ENCODE measurements at places on chromosomes 3 and 15. TPM values are rescaled to one million over a fixed set of nuclear protein-coding genes. Genes with fewer than 3 reads are reported as not detected.

GRCh38 chr15:100997442-100997841 lies 78.3 kb downstream of the LRRK1 start:
- no peaks in the 10 kb centered on the region for H3K27me3 ChIP-seq
- no peak overlapping the region for H3K4me3 ChIP-seq
- no peaks in the 10 kb centered on the region for H3K36me3 ChIP-seq
- peak overlapping the region; percentile 71 for H3K27ac ChIP-seq

- H3K36me3 ChIP-seq, result no peaks in the 10 kb centered on the region
- DNase-seq, result peak; percentile 90
- H3K4me3 ChIP-seq, result peak overlapping the region; percentile 17
- no peaks in the 10 kb centered on the region for H3K27me3 ChIP-seq
These were observed 361.0 kb downstream of the SHQ1 start for GRCh38 chr3:72487078-72487765.

DNA sequence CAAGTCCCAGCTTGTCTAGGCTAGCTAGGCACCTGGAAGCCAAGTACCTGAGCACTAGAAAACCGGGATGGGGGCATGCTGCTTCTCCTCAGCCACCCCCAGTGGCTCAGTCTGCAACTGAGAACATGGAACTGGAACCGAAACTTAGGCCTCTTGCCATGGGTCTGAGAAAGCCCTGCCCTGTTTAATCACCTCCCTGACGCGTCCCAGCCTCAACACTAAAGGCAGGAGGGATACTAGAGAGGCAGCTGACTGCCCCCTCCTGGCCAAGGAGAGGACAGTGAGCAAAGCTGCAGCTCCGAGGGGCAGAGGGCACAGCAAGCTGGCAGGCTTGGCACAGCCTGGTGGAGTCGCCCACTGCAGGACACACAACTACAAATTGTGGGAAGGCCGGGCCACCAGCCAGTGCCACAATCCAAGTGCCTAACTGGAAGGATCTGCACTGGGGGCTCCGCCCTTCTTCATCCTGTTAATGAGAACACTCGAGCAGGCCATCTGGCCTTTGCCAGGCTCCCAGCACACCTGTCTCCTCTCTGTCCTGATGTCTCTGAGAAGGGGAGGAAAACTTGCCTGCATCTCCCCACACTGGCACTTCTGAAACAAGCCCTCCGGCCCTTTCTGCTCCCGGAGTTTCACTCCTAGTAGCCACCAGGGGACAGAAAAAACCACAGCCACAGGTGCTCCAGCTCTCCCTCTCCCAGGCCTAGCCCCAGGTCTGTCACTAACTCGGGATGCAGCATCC lies 53.7 kb downstream of the BDH1 start:
- H3K4me1 ChIP-seq, result peaks cover 30% of the 10 kb centered on the region
- no peaks in the 10 kb centered on the region for H3K36me3 ChIP-seq
- H3K27me3 ChIP-seq, result no peaks in the 10 kb centered on the region
- peak overlapping the region; percentile 61 for H3K27ac ChIP-seq
- peak; percentile 84 for DNase-seq

DNA sequence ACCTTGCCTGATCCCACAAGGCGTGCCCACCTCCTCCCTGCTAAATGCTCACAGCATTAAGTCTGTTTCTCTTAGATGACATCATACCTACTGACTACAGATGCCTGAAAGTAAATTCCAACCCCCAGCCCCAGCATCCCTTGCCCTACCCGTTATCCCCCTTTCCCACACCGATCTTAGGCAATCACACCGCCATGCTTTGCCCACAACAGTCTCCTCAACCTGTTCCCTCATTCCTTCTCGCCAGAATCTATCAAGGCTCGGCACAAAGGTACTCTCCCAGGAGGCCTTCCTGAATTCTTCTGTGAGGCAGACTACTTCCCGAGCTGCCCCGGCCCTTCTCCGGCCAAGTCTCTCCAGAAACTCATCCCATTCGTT lies 789 bp upstream of the SEC61A1 start:
- DNase-seq, result no peak
- H3K27ac ChIP-seq, result peak overlapping the region; percentile 58
- H3K4me1 ChIP-seq, result peaks cover 35% of the 10 kb centered on the region

GRCh38 chr3:55795296-55795695 lies 308.2 kb upstream of the WNT5A start:
- peak overlapping the region; percentile 93 for H3K27ac ChIP-seq
- H3K36me3 ChIP-seq, result no peaks in the 10 kb centered on the region
- peak; percentile 84 for DNase-seq
- H3K27me3 ChIP-seq, result no peaks in the 10 kb centered on the region
- H3K4me1 ChIP-seq, result peaks cover 46% of the 10 kb centered on the region

GRCh38 chr15:64751464-64751863 lies 23.9 kb downstream of the RBPMS2 start:
- no peak overlapping the region for H3K27ac ChIP-seq
- no peaks in the 10 kb centered on the region for H3K27me3 ChIP-seq
- H3K4me1 ChIP-seq, result peaks cover 11% of the 10 kb centered on the region

DNA sequence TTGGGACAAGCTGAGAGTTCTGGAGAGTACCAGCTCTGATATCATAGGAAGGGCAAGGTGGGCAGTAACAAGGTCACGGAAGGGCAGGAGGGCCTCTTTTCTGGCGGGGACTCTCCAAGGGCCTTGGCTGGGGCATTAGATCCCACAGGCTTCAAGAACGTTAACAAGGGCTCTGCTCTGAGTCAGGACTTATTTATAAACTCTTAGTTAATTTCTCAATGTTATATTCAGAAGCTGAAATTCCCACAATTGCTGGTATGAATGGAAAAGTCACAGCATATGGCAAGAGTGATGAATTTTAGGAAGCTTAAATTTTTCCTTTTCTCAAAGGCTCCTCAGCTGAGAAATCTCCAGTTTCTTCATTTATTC lies 320.2 kb upstream of the TBC1D5 start:
- peaks cover 30% of the 10 kb centered on the region for H3K4me1 ChIP-seq
- DNase-seq, result no peak
- no peaks in the 10 kb centered on the region for H3K36me3 ChIP-seq

DNA sequence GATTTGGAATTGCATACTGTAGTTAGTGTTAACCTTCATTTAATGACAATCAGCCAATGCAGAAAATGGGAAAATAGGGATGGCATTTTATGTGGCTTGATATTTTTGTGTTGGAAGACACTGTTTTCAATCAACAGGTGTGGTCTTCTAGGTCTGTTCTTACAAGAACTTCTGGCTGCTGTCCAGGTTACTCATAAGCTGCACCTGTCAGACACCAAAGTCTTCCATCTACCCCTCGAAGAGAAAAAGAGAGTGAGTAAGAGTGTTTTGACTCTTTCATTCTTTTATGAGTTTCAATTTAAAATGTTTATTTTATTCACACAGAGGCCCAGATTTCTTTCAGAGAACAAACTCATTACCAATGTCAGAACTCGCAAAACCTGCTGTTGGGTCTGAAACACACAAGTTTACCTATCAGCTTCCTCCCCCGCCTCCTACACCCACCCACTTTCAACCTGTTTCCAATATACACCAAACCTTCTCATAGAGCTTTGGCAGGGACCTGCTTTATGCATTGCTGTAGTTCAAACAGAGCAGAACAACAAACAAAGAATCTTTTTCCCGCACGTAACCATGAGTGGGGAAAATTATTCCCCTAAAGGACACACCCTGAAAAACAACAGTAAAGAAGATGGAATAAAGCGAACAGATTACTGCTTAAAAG lies 767.7 kb upstream of the ALCAM start:
- no peaks in the 10 kb centered on the region for H3K27me3 ChIP-seq
- peak; percentile 81 for DNase-seq
- peak overlapping the region; percentile 64 for H3K27ac ChIP-seq
- no peaks in the 10 kb centered on the region for H3K36me3 ChIP-seq

DNA sequence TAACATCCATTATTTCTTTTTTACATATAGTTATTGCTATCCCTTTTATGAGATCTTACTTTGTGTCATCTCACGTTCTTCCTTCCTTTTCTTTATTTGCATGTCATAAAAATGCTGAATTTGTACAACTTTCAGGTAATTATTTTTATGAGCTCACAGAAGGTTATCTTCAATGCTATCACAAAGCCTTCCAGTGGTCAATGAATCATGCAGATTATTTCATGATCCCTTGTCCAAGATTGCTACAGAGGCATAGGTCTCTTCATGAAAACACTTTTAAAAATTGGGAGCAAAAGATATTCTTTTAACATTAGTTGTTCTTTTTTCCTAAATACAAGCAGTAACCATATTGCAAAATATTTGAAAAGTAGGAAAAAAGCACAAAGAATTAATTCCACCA lies 880.1 kb upstream of the NR2F2 start:
- no peak overlapping the region for H3K4me3 ChIP-seq
- no peaks in the 10 kb centered on the region for H3K27me3 ChIP-seq
- peaks cover 11% of the 10 kb centered on the region for H3K4me1 ChIP-seq
- no peak for DNase-seq
- no peak overlapping the region for H3K27ac ChIP-seq

Gene ARL6
- total RNA-seq, result 3.2 TPM

Gene CTXN2
- total RNA-seq, result not detected

Gene CLDN11
- 32.0 TPM for total RNA-seq

Gene CYFIP1
- total RNA-seq, result 85.4 TPM

Gene NDUFB4
- 239 TPM for total RNA-seq

Gene SLC22A13
- 0.73 TPM for total RNA-seq

Gene CPEB1
- 3.3 TPM for total RNA-seq

Gene SLC24A5
- not detected for total RNA-seq

Gene FAM81A
- total RNA-seq, result 2.5 TPM
